Hematopoietic multipotent progenitor cell treated with erythropoietin and hydrocortisone succinate and interleukin-3 and kit ligand, for 8 days (in vitro differentiated cells): ENCODE measurements at places on chromosomes 11 and 22.

- no peak for DNase-seq
These were observed 4.6 kb upstream of the MRGPRG start for GRCh38 chr11:3222941-3223915.

GRCh38 chr11:32316858-32317642, 118.3 kb downstream of the WT1 start:
- no peak for DNase-seq

GRCh38 chr22:17968126-17968525, 56.2 kb downstream of the MICAL3 start:
- no peak for DNase-seq

DNA sequence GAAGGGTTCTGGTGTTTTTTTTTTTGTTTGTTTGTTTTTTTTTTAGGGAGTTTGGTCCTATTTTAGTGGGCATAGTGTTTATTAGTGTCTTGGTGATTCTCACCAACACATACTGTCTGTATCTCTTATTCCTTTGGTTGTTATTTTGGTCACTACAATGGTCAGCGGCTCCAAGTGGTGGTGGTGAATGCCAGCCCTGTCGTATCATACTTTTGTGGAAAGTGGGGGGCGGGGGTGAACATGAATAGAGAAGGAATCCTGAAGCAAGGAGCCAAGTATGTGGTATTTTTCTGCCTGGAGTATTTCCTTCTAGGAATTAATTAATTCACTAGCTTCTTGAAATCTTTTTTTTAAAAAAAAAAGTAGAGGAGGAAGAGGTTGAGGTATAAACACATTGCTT, 79.6 kb downstream of the GRK3 start:
- no peak for DNase-seq

DNA sequence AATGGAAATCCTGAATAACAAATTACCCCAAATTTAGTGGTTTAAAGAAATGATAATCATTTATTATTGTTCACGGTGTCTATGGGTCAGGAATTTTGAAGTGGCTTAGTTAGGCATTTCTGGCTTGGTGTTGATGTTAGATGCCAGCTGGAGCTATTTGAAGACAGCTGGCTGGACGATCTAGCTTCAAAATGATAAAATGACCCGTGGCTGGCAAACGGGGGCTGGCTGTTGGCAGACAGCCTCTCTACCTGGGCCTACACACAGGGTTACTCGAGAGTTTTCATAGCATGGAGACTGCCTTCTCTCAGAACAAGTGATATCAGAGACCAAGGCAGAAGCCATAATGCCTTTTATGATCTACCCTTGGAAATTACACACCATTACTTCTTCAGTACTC, 285.2 kb downstream of the METTL15 start:
- DNase-seq, result no peak

DNA sequence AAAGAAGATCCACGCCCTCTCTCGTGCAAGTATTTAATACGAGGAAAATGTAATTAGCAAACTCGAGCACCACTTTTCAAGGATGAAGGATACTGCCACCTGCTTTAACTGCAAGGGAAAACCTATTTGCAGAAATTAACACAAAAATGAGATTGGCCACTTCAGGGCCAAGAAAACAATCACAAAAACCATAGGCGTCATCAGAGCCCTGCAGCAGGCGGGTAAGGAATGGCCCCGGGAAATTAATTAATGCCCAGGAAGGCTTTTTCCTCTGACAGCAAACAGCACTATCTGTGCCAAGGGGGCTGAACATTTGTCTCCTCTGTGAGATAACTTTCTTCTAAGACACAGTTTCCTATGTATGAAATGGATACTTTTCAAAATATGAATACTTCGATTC, 255.7 kb downstream of the CTTN start:
- DNase-seq, result no peak

DNA sequence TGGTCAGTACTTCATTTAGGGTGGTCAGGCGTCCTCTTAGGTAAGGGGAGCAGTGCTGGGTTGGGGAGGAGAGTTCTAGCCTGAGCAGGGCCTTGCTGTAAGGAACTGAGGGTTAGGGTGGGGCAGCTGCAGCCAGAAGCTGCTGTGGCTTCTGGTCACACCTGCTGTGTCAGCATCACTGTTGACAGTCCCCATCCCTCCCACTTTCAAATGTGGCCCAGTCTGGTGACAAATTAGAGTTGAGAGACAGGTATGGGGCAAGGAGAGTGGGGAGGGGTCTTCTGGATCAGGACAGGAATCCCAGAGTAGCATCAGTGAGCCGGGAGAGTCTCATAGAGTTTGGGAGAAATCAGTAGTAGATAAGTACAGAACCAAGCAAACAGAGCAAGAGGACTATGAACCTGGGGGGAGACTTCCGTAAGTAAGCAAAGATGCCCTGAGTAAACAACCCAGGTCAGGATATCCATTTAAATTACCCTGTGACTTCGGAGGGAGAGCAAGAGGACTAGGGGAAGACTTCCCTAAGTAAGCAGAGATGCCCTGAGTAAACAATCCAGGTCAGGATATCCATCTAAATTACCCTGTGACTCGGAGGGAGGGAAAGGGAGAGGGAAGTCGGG, 53.7 kb downstream of the PPP6R2 start:
- no peak for DNase-seq

- DNase-seq, result peak; percentile 50
These were observed 15.2 kb downstream of the SERPINH1 start for GRCh38 chr11:75577207-75577606.

GRCh38 chr11:23398052-23398451, 537.8 kb upstream of the CCDC179 start:
- no peak for DNase-seq

GRCh38 chr11:118366287-118366686, 6.9 kb downstream of the UBE4A start:
- DNase-seq, result no peak

GRCh38 chr22:17772958-17773605, 1.2 kb downstream of the BID start:
- peak; percentile 28 for DNase-seq

DNA sequence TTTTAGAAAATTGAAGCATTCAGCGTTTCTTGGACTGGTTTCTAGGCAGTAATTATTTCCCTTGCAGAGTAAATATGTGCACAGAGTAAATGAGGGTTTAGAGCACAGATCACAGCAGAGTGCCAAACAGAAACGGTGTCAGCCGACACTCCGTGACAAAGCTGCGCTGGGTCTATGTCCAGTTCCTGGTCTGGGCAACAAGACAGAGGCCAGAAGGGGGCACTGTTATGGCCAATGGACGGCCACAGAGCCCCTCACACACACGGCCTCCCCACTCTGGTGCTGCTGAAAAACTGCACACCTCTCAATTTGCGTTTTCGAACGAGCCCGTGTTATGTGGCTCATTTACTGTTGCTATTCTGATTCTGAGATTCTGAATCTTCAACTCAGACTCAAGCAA, 180.7 kb downstream of the MPPED1 start:
- no peak for DNase-seq

DNA sequence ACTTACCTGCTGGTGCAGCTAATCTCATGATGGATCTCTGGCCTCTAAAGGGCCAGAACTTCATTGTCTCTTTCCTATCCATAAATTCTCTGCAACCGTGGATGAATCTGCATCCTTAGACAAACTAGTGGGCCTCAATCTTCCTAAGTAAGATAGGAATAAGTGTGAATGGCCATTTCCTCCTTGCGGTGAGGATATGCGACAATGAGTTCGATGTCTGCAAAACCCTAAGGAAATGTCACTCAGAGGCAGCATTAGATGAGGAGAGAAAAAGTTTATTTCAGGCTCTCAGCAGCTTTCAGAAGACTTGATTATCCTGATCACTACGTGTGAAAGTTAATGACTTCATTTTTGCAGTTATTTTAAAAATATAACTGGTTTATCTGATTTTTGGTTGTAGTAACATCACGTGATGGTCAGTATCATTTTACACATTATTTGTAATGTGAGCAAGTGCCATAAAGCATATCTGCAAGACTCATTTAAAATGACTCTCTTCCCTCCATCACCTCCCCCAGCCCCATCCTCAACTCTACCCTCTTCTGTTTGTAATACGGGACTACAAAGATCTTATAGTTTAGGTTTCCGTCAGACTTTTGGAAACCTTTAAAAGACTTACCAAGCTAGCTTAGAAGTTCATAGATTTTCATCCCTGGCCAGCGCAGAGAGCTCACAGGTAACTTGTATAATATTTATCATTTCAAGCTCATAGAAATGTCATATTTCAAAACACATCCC, 10.2 kb downstream of the GRAP2 start:
- no peak for DNase-seq
